ENCODE measurements at places on chromosomes 2 and 18.
A peak's percentile ranks its signal among the peaks of the same experiment; 100 is the strongest.

GRCh38 chr18:48475635-48476549 lies 62.9 kb upstream of the CTIF start:
- peak; percentile 56 for DNase-seq

DNA sequence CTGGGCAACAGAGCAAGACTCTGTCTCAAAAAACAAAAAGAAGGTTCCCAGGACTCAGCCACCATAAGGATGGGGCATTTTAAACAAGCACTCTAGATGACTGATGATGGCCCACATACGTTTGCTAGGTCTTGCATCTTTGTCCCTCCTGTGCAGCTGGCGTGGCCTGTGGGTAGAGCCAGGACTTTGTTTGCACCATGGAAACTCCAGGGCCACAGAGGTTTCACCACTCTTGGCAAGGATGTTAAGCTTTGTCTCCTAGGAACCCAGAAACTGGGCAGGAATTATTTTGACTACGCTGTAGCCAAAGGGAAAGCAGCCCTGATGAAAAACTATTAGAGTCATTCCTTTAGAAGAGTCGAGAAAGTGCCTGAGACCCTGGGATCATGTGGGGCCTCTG lies 75.3 kb upstream of the STPG4 start:
- no peak for DNase-seq

DNA sequence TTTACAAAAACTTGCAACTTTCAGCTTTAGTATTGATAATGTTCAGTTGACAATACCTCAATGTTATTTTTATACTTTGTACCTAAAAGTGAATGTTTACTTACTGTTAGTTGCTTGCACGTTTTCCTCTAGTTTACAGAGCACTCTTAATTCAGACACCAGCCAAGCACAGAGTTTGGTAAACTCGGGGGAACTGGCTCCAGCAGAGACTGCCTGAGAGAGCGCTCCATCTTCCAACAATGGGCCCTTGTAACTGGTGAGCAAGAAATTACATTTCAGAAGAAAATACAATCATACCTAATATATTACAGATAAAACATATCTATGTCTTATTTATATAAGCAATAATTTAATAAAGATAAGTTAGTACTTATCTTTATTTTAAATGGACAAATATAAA lies 3.7 kb downstream of the FAM98A start:
- DNase-seq, result no peak

DNA sequence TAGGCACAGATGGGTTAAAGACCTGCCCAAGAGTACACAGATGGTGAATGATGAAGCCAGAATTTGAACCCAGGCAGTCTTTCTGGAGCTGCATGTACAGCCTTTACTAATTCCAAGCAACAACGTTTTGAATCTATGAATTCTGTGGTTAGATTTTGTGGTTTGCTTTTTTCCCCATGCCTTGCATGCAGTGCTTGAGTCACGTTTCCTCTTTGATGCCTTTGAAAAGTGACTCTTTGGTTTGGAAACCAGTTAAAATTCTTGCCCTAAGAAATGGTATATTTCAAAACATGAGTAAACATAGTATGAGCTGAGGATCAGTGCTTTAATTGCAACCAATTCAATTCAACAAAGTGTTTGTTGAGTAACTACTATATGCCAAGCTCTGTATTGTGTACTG lies 48.2 kb upstream of the PPM1B start:
- DNase-seq, result no peak

- DNase-seq, result no peak
Observed at GRCh38 chr2:40332191-40332826, 119.6 kb downstream of the SLC8A1 start.

GRCh38 chr18:50775207-50775606 lies 44.6 kb downstream of the MRO start:
- DNase-seq, result no peak

DNA sequence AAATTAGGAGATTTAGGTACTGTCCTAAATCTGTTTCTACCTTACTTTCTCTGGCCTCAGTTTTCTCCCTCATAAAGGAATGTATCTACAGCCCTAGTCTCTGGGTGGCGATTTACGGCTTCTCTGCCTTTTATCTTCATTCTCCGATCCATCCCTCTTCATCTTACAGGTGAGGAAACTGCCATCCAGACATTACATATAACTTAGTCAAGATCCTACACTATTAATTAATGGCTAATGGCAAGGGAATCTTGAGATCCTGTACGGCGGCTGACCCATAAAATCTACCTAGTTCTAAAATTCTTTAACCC lies 386 bp upstream of the YIPF4 start:
- no peak for DNase-seq

GRCh38 chr18:13145636-13146190 lies 72.8 kb upstream of the LDLRAD4 start:
- no peak for DNase-seq

DNA sequence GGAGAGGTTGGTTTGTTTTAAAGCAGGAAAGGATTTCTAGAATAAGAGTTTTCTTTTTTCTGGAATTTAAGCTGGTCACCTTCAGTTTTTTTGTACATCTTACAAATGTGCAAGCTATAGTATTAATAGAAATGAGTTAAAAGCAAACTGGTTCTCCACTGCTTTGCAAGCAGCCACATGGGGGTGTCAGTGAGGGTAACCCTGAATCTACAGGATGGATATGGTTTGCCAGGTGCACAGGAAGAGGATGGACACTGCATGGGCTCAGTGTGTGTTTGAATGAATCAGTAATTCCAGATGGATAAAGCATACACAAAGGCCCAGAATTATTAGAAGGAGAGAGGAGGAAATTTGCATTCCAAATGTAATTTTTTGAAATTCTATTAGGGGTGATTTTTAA lies 89.0 kb downstream of the MAPRE2 start:
- no peak for DNase-seq

DNA sequence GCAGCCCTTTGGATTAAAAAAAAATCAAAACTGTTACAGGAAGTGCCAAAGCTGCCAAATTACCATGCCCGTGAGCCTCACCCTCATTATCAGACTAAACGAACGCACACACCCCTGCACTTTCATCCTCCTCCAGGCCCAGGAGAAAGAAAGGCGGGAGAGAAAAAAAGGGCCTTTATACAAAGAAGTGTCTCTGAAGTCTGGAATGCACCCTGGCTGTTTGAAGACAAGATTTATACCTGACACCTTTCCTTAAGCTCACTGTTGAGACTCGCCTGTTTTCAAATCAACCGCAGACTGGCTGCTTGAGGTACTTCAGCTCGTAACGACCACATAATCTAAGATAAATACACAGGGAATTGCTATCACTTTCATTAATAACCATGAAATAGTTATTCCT lies 31.0 kb downstream of the EDAR start:
- no peak for DNase-seq

GRCh38 chr2:151391436-151391835 lies 18.3 kb upstream of the RIF1 start:
- no peak for DNase-seq

DNA sequence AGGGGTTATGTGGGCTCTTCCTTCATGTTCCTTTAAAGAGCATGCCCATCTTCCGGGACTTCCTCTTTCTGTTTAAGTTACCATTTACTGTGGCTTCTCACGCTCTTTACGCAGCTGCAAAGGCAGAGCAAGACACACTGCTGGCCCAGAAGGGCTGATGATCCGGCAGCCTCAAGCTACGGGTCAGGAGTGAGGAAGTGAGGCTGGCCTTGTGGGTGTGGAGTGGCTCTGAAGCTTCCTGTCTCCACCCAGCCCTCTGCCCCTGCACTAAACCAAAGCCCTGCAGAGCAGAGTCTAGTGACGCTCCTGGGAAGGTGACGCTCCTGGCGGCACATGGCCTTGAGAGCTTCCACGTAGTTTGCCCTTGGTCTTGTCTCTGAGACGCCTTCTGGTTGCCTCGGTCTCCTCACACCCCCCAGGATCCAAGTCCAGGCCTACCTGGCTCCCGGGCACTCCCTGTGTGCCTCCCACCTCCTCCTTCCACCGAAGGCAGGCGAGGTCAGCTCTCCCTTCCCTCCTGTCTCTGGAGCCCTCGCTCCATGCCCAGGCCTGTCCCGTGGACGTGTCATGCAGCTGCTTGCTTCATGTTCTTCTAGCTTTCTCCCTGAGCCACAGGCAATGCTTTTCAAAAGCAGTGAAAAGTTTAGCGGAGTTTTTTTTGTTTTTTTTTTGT lies 50.3 kb downstream of the ARL4C start:
- DNase-seq, result no peak

DNA sequence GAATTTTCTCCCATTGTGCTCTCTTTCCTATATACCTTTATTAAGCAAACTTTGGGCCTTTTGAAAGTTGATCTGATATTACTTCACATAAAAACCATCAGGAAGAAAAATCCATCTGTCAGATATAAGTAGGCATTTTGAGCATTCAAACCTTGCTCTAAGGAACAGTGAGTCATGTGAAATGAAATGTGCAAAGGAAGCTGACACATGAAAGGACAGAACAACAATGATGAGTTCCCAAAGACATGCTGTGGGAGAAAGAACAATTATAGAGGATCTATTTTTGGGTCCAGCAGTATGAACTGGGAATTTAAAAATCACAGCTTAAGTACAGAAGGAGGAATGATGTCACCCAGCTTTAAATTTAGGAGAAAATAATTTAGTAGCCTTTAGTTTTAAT lies 18.1 kb downstream of the CALCRL start:
- no peak for DNase-seq

DNA sequence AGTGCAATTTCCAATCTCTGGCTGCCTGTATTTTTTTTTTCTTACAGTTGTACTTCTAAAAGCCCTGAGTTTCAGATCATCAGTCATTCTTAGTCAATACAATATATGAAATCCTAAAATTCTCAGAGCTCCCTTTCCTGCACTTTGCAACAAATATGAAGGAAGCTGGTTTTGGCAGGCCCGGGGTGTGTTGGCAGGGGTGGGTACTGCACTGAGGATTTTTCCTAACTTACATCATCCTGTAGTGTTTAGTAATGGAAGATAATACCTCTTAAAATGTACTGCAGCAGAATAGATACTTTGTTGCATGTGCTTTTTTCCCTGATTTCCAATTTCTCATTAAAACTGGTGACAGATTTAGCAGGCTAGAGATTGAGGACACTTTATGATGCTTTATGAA lies 374.6 kb downstream of the PTH2R start:
- no peak for DNase-seq

DNA sequence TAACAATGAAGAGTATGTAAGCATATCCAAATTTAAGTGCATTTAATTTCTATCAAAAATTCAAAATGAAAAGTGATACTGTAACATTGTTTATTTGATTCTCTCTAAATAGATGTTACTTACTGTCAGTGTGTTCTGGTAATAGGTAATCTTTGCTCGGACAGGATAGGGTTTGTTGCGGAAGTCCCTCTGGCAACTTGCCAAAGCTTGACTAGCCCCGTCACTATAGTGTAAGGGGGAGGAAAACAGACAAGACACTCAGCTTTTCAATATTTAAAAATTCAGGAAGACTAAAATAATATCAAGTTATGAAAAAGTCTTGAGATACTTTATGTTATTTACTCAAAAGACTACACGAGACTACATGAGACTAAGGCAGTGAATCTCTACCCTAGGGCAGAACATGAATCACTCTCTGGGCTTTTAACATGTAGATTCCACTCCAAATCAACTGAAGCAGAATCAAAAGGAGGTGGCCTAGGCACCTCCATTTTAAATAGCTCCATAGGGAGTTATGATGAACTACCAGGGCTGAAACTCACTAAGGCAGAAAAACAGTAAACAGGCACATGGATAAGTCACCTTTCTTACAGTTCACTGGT lies 5.9 kb downstream of the LMAN1 start:
- no peak for DNase-seq

GRCh38 chr18:47110492-47111274 lies 39.6 kb downstream of the HDHD2 start:
- no peak for DNase-seq

DNA sequence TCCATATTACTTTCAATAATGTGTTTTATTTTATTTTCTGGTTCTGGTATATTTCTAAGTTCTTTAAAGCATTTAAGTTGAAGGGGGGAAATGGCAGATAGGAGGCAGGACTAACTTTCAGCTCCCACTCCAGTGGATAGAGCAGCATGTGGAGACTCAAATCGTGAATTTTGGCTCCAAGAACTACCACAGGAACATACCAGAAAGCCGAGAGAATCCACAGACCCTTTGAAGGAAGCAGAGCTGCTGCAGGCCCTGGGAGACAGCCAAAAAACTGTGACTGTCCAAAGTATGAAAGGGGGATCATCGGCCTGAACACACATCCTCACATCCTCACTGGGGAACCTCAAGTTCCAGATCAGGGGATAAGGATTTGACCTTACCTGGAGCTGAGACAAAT lies 207.6 kb upstream of the VWC2L start:
- DNase-seq, result no peak

- DNase-seq, result no peak
Observed at GRCh38 chr2:23809150-23809549, 117.8 kb downstream of the ATAD2B start.

Data from NCI-H526 treated with DMSO at 0.1 percent for 48 hours (cell line).